NCI-H345 (cell line): ENCODE measurements at places on chromosomes 7 and 10.
A peak's percentile ranks its signal among the peaks of the same experiment; 100 is the strongest.

- no peak for DNase-seq
Observed at GRCh38 chr7:91302794-91303193, 38.6 kb downstream of the FZD1 start.

DNA sequence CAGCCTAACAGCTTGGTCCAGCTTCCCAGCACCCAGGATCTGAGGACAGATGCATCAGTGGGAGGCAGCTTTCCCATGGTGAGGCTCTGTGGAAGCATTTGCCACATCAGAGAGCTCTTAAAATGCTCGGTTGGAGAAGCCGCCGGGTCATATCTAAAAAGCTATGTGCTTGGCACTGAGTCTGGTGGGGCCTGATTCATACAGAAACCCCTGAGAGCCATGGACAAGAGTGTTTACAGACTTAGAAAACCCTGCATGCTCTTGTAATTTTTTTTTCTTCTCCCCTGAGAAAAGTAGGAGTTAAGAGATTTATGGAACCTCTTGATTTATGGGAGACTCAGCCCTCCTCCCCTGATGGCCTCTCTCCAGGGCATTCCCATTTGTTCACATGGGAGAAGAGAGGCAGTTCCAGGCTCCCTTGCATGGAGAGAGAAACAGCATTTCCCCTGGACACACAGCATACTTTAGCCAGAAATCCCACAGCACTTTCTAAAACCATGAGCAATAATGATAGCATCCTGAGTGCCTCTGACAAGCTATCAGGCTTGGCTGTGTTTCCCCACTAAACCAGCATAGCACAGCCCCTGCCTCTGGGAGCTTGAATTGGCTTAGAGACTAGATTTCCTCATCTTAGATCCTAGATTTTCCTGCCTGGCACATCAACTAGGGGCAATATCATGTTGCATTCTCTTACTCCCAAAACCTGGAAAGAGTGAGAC lies 322.1 kb upstream of the AUTS2 start:
- DNase-seq: no peak

DNA sequence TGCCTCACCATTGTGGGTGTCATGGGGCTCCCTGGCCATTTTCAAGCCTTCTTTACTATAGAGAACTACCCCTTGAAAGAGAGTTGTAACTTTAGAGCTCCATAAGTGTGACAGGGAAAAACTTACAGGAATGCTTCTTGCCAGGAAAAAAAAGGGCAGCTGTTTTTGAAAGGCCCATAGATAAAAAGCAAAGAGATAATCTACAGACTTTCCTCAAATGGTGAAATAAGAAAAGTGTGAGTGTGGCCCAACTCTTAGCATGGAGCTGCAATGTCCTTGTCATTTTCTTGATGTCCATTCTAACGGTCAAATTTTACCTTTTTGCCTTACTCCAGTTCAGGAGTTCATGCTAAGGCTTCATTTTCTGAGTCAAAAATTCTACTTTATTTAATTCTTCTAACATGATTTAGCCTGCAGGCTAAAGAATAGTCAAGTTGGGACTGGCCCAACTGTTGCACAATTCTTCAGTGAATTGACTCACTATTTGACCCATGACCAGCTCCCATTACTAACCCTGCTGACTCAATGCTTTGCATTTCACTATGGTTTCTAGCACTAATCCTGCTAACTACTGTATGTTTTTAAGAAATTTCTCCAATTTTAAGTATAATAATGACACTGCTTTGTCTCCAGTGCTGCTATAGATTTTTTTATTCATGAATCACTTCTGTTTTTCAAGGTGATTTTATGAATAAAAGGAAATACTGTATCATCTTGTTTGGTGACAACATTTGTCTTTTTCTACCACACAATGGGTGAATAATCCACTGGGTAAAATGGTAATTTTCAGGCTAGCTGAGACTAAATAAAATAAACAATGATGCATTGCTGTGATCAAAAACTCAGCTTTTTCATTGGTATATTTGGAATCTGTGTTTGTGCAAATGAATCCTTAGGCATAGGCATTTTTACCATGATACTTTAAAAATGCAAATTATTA lies 41.4 kb upstream of the SGCE start:
- no peak for DNase-seq

- DNase-seq: no peak
Observed at GRCh38 chr10:31393844-31394243, 74.8 kb downstream of the ZEB1 start.

GRCh38 chr7:4266270-4267040 lies 415.6 kb upstream of the FOXK1 start:
- no peak for DNase-seq

DNA sequence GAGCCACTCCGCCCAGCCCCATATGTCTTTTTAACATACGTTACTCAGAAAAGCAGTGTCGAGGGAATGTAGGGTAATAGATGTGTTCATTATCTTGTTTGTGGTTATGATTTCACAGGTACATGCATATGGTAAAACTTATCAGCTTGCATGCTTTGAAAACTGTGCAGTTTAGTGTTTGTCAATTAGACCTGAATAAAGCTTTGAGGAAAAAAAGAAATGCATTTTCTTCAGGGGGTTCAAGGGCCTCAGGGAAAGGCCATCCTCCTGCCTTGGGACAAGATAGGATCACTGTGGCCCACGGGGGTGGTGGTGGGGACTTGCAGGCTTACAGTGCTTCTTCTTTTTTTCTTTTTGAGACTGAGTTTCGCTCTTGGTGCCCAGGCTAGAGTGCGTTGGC lies 16.0 kb upstream of the C10orf95 start:
- no peak for DNase-seq

DNA sequence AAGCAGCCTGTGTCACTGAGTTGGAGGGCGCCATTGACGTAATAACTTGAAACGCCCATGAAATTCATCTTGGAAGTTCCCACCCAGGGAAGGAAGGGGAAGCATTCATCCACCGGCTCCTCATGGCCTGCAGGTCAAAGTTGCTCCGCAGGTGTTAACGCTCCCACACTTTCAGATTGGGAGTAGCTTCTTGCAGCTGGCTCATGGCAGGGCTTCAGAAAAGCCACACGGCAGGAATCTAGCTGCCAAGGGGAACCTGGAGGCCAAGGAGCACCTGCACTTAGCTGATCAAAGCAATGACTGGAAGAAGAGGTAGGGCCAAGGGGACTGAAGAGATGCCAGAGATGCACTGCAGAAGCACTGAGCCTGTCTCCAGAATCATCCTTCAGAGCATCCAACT lies 203.2 kb downstream of the ARHGAP12 start:
- no peak for DNase-seq

DNA sequence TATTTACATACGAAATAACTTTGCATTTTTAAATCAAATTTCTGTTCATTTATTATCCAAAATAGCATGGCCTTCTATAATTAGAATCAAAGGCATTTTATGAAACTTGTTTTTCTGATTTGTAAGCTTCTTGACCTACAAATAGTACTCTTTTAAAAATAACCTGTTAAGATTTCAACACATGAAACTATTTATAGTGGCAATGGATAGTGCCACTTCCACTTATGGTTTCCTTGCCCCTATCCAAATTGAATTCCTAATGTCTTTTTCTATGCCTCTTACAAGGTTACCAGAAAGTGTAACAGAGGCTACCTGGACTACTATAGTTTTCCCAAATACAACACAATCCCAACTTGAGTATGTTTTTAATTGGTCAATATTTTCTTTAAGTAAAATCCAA lies 263.5 kb downstream of the SEMA3D start:
- no peak for DNase-seq

DNA sequence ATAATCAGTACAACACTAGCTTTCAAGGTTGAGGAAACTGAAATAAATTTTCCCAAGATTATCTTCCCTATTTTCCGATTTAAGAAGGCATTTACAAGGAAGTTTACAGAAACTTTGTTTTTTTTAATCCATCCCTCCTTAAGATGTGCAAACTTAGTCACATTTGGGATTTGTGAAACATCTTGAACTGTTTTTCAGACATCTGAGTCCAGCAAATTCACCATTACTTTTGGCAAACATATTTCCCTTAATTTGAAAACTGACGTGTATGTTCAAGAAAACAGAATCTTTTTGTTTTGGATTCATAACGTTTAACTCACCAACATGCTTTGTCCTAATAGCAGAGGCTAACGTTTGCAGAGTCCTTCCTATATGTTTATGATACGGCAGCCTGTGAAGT lies 19.5 kb downstream of the GLI3 start:
- no peak for DNase-seq

DNA sequence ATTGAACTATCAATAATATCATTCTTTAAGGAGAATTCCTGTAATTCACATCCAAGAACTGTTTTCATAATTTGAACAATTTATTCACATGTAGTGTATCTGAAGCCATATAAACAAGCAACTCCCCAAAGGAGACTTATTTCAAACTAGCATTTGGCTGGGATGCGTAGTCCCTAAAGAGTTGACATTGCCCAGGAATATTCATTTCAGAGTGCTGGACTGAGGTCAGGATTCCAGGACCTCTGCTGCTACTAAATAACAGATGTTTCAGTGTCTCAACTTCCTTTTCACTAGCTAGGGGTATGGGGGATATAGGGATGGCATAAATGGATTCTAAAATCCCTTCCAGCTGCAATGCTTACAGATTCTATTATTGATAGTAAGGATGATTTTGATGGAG lies 177.0 kb downstream of the TSPAN12 start:
- DNase-seq: no peak

GRCh38 chr7:137900137-137900536 lies 53.4 kb upstream of the DGKI start:
- DNase-seq: no peak

GRCh38 chr7:42940985-42941847 lies 9.0 kb downstream of the MRPL32 start:
- DNase-seq: peak; percentile 84

DNA sequence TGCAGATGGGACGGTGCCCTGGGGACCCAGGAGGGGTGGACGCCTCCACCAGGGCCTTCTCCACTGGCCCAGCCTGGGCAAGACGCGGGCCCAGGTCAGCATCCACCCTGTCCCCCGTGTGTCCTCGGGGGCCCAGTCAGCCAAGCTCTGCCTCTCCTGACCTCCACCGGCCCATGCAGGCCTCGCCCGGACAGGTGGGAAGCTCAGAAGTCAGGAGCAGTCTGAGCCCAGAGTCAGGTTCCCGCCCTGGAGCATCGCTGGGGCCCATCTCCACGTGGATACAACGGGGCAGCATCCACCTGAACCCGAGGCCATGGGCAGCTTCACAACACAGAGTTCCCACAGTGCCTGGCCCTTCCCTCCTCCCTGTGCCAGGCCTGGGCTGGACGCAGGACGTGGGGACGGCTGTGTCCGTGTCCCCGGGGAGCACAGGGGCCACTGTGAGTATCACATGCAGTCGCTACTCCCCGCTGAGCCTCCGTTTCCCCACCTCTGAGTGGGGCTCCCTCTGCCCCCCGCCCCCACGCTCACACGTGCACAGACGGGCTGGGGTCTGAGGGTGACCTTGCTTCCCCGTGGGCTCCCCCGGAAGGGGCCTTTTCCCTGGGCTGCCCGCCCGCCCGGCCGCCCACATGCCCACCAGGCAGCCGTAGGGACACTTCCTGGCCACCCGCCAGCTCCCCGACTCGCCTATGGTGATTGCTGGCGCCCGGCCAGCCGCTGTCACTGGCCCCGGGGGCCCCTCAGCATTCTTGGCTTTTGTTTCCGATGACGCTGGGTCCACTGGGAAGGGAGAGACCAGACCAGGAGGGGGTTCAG lies 64.3 kb downstream of the PDGFA start:
- DNase-seq: peak; percentile 84

DNA sequence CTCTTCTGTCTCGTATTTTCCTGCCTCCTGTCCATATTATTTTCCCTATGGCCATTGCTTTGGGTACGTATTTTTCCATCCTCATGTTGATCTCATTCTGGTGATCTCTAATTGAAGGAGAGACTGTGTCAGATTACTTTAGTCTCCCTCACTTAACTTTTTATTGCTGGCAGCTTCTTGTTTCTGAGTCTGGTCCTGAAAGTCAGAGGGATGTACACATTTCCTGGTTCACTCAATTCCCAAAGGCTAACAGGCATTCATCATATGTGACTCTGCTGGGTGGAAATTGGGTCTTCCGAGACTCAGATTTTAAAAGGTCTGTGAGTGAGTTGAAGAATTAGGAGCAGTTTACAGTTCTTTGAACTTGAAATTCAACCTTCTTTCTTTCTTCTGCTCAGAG lies 10.9 kb downstream of the UMAD1 start:
- no peak for DNase-seq

GRCh38 chr7:47298636-47299035 lies 283.3 kb downstream of the TNS3 start:
- no peak for DNase-seq

DNA sequence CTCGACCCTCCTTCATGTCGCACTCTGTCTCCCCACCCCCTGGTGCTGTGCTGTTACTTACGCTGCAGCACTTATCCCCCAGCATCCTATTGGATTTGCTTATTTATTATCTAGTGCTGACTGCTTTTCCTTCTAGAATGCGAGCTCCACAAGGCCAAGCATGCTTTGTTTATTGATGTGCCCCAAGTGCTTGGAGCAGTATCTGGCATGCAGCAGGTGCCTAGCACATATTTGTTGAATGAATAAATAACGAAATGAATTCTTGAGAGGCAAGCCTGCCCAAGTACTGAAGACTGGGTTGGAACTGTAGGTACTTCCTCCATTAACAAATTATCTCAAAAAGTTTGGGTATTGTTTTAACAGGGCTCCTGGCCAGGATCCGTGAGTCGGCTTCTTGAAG lies 24.8 kb upstream of the ZNF32 start:
- no peak for DNase-seq

- DNase-seq: no peak
Observed at GRCh38 chr10:102291221-102291905, 46.0 kb downstream of the GBF1 start.

- no peak for DNase-seq
Observed at GRCh38 chr10:78292250-78292981, 258.8 kb downstream of the RPS24 start.

DNA sequence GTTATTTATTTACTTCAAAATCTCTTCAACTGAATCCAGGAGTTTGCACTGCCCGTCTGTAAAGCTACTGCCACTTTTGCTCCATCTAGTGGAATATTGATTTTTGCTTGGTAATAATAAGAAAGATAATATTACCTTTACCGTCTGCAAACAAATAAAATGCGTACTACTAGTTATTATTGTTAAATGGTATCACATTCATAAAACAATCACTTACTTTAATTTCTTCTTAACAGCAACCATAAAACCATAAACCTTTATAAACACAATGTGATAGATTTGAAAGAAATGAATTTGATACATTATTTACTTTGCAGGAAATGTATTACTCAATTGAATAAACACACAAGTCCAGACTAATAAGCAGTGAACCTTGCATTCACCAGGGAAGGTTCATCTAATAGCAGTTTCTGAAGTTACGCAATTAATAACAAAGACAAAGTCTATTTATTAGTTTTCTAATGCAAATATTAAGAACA lies 6.4 kb downstream of the AGMO start:
- DNase-seq: no peak

DNA sequence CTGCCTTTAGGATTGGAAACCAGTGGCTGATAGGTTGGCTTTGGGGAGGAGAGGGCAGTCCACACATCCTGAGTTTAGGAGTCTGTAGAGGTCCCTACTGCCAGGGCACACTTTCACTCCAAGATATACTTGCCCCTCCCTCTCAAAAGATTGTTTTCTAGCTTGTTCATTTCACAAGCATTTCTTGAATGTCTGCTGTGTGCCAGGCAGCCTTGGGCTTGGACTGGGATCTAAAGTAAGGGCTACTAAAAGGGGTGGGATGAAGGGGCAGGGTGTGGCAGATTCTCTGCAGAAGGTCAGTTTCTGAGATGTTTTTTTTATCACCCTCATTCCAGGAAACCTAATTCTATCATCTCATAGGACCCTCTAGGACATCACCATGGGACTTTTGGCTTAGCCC lies 272.4 kb downstream of the SKAP2 start:
- DNase-seq: no peak
